ENCODE measurements at places on chromosomes 3 and 15.

DNA sequence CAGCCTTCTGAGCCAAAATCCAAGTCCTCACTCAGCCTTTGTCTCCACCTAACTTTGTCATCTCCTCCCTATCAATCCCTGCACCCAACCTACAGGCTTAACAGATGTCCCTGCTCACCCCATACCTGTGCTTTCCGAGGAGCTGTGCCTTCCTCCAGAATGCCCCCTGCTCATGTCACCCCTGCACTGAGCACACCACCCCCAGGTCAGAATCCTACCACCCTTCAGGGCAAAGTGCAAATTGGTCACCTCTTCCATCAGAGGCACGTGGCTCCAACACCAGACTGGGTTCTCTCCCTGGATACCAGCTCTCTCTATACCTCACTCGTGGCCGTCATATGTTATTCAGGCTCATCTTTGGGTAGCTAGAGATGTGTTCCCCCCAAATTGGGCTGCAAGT lies 29.8 kb downstream of the HOMER2 start:
- DNase-seq = no peak

GRCh38 chr3:171749124-171749523 lies 61.2 kb downstream of the PLD1 start:
- no peak for DNase-seq

DNA sequence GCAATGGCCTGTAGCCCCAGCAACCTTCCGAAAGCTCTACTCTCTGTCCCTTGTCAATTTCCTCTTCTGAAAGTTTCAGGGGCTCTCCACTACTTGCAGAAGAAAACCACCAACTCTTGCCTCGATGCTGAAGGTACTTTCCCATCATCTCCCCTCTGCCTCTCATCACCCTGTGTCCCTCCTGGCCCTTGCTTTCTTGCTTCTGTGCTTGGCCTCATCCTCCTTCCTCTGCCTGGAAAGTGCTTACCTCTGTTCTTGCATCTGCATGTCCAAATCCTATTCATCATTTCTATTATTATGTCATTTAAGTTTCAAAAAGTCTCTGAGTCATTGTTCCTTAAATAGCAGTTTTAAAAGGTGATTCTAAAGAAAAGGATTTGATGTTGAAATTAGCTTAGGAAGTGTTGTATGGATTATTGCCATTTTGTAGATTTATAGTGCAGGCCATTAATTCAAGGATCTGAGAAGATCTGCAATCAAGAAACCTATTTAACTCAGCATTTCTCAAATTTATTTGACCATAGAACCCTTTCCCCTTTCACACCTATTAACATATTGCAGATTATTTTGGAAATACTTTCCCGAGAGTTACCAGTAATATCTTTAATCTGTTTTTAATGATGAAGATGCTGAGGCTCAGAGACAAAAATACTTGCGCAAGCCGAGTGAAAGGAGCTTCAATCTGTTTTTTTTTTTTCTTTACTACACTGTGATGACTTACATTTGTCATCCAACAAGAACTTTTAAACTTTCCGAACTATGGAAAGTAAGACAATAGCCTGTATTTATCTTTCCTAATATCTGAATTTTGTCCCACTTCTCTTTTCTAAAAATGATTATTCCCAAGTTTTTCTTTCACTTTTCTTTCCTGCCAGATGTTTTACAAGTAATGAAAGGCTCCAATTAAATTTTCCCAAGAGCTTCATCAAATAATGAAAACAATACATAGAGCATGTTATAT lies 22.3 kb upstream of the CFAP161 start:
- DNase-seq = no peak

GRCh38 chr3:4416961-4417360 lies 50.1 kb downstream of the SUMF1 start:
- DNase-seq = no peak

GRCh38 chr15:75114796-75115195 lies 86.9 kb upstream of the C15orf39 start:
- DNase-seq = no peak

- no peak for DNase-seq
Measured at GRCh38 chr3:7957024-7957423, 544.6 kb upstream of the LMCD1 start.

GRCh38 chr3:130992344-130992743 lies 34.3 kb downstream of the ASTE1 start:
- DNase-seq = no peak

GRCh38 chr3:171470714-171471227 lies 10.6 kb upstream of the TNIK start:
- DNase-seq = no peak

DNA sequence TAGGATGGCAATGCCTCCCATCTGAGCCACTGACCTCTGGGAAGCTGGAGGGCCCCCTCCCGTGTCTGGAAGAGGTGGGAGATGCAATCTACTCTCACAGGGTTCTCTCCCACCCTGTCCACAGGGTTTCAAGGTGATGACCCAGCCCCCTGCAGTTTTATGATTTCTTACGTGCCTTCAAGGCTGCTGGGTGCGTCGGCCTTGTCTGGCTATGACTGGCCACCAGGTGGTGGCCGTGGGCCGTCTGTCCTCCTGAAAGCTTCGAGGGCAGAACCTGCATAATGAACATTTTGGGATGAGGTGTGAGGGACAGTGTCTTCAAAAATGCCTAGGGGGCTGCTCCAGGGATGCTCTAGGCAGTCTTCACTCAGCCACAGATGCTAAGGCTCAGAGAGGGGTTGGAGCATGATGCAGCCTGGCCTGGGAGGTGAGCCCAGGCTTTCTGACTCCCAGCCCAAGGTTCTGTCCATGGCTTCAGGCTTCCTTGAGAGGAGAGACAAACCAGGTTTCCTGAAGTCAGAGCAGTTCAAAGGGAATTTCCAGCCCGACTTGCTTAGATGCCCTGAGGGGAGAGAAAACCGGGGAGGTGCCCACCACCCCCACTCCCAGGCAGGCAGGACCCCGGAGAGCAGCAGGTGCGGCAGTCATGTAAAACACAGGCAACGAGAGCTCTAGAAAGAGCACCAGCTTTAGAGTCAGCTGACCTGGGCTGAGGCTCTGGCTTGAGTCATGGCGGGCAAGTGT lies 18.7 kb downstream of the ISG20 start:
- no peak for DNase-seq

GRCh38 chr3:98750276-98750919 lies 12.7 kb upstream of the ST3GAL6 start:
- no peak for DNase-seq

DNA sequence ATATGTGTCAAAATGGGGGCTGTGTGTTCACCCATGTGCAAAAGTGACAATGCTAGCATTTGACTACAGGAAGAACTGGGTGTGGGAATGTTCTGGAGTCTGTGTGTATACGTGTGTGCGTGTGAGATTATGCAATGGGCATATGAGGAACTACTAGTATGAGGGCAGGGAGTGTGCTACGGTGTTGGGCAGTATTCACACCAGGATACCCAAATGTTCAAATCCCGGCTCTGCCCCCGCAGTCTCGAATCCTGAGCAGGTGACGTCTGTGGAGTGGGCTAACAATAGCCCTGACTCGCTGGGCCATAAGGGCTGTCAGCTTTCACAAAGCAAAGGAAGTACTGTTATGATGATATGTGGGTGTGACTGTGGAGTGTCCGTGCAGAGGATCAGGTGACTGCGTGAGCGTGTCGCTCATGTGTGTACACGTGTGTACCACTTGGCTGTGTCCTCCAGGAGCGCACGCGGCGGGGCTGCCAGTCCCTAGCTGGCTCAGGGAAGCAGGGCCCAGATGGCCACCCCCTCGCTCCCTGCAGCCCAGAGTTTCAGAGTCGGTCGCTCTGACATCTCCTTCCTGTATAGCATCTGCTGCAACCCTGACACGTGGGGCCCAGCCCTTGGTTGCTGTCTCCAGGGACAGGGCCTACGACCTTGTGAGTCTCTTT lies 27.2 kb downstream of the IQSEC1 start:
- no peak for DNase-seq

DNA sequence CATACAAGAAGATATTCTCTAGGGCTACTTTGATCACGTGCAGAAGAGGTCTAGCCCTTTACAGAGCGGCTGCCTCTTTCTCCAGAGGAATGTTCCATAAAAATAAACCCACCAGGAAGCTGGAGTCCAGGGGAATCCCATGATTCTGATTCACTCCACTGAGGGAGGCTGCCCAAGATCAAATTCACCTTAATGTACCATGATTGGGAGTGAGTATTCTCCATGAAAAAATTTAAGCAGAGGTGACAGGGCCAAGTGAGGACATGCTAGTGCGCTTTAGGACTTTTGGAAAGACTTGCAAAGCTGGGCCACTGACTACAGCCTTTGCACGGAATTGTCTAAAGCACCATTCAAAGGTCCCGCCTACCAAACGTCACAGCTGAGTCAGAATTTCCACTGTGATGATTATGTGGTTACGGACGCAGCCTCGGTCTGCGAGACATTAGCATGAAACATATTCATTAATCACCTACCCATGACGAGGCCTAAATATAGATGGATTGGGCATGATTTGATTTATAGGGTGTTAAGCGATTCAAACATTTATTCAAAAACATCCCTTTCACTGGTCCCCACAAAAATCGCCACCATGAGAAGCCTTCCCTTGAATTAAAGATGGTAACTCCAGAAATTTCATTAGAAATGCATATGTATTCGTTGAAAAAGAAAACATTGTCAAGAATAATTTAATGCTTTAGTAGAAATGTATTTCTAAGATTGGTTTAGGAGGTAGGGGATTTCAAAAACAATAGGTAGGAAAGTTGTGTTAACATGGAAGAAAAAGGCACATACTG lies 152.6 kb downstream of the GREM1 start:
- no peak for DNase-seq
